Hematopoietic multipotent progenitor cell (in vitro differentiated cells): ENCODE measurements at places on chromosomes 6 and 20.

DNA sequence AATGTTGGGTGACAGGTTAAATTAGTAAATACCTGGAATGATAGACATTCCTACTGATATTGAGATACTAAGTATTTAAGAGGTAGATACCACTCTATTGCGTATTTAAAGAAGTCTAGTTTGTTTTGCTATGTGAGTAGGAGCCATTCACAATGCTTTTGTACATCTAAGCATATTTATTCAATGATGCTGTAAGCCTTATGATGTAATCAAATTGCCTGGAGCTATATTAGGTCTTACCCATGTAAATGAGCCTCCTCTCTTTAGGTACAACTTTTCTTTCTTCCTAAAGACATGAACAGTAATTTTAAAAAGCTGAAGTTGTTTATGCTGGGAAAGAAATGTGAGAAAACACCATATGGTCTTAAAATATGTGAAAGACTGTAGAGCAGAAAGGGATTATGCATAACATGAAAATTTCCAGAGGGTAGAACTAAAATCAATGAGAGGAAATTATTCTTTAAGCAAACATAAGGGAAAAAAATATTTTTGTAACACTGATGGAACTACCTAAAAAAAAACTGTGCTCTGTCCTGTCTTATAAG is 526.7 kb downstream of the EPHA7 start:
- DNase-seq: no peak

DNA sequence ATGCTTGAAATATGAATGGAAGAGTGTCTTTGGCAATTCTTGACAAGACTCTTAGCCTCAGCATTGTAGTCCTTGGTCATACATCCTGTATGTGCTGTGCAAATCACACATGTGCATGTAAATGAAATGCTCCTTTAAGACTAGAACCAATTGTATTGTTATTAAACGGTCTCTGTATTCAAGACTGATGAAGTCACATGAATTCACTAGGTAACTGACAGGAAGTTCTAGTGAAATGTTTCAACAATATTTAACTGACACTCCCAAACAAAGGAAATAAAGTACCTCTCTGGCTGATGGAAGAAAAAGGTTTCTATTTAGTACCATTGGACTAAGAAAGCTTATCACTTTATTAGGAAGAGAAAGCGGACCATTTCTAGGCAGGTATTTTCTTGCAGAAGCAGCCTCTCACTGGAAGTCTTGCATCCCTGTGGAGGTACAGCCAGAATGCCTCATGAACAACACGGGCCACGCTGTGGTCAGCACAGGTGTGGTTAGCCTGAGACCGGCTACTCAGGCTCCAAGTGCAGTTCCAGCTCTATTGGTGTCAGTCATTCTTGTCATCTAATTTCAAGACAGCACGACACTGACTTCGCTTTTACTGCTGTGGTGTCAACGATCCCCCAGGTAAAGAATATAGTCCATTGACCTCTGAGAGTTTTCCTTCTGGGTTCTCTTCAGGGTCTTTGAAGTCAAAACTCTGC is 17.3 kb downstream of the PPP1R3G start:
- DNase-seq: no peak

DNA sequence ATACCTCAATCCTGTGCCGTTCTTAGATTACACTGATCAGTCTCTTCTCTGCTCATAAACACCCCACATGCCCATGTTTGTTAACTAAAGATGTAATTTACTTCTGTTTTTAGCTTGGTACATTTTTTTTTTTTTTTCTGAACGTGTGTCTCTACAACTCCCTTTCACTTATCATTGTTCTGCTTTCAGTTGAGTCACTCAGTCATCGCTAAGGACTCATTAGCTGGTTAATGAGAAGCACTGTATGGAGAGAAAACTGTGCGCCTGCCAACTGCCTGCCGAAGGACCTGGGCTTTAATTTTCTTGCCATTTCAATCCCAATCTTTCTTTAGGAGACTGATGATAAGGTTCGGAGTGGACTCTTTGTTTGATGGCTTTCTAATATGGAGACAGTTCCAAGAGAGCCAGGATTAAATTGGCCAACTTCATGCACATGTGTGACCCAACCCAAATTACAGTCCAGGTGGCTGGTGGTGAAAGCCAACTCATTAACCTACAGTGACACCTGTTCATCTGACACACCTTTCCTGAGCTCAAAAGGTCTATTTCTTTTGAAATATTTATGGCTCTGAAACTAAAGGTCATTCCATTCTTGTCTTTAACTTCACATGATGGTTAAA is 334.1 kb downstream of the BCKDHB start:
- no peak for DNase-seq

GRCh38 chr6:33620158-33620855 is 815 bp upstream of the ITPR3 start:
- no peak for DNase-seq

- DNase-seq: no peak
Measured at GRCh38 chr6:156809034-156809433, 31.9 kb downstream of the ARID1B start.

GRCh38 chr6:158231551-158232315 is 63.6 kb downstream of the GTF2H5 start:
- peak; percentile 65 for DNase-seq

DNA sequence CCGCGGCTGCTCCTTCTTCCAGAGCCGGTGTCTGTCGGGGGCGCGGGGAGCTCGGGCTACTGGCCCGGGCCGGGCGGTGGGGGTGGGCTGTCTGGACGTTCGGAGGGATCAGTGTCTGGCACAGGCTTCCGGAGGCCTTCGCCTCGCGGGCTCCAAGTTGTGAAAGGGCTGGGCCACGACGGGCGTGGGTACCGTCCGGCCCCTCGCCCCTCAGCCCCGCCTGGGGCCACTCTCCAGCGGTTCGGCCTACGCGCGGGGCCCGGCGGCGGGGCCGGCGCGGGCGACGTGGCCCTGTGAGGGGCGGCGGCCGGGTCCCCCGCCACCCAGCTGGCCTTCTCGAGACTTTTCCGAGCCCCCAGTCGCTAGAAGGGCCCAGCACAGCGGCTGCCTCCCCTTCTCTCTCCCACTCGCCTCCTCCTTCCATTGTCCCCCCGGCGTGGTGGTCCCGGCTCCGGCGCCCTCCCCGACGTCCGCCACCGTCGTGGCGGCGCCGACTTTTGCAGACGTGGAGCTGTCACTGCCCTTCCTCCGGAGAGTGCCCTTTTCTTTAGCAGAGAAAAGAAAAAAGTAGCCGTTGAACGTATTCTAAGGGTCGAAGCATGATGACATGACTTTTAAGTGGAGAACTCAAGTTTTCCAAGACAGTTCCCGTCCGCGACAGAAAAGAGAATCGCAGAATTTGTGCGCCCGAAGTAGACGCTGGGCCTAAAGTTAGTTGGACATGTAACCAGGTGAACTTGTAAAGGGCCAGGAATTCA is 571 bp downstream of the ITCH start:
- DNase-seq: peak; percentile 68

DNA sequence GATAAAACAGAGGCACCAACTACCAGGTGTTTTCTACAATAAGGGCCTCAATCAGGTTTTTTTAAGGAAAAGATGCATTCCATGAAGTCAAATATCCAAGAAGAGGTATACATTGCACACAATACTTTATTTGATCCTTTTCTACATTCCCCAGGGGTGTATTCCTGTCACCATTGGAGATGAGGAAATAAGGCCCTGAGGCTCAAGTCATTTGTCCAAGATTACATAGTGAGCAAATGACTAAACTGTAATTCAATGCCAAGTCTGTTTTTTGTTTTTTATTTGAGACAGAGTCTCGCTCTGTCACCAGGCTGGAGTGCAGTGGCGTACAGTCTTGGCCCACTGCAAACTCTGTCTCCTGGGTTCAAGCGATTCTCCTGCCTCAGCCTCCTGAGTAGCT is 69.2 kb upstream of the CDYL start:
- DNase-seq: no peak

DNA sequence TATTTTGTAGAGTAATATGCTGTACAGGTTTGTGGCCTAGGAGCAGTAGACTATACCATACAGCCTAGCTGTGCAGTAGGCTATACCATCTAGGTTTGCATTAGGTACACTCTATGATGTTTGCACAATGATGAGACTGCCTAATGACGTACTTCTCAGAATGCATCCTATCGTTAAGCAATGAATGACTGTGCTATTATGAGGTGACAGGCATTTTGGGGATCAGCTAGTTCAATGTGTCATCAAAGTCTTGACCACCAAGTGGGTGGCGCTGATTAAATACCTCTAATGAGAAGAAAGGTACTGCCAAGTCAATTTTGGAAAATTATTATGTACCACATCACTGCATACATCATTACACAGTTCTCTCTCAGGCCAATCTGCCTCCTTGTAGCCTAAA is 190.2 kb downstream of the BACH2 start:
- DNase-seq: no peak

GRCh38 chr20:19779634-19780033 is 21.6 kb downstream of the RIN2 start:
- DNase-seq: no peak
